ENCODE measurements at places on chromosomes 3 and 15.

- DNase-seq: no peak
These were observed 366.8 kb upstream of the ZNF385D start for GRCh38 chr3:22117751-22118346.

DNA sequence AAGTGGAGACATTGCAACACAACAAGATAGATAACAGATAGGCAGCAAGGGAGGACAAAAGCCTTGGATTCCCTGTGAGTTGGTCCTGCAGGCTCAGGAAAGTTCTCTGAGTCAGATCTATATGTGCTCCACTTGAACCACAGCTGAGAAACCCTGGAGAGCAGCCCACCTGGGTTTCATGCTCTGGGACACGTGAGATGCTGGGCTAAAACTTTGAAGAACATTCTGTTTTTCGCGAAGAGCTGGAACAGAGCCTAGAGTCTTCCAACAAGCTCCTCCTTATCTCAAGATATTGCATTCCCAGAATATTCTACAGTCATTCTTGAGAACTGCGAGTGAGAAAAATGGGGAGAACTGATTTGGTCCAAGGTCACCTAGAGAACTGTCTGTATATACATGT, 583.0 kb upstream of the ROBO1 start:
- no peak for DNase-seq

GRCh38 chr3:167484551-167484950, 10.7 kb upstream of the SERPINI2 start:
- no peak for DNase-seq

GRCh38 chr3:139357899-139358298, 14.1 kb downstream of the MRPS22 start:
- DNase-seq: no peak

DNA sequence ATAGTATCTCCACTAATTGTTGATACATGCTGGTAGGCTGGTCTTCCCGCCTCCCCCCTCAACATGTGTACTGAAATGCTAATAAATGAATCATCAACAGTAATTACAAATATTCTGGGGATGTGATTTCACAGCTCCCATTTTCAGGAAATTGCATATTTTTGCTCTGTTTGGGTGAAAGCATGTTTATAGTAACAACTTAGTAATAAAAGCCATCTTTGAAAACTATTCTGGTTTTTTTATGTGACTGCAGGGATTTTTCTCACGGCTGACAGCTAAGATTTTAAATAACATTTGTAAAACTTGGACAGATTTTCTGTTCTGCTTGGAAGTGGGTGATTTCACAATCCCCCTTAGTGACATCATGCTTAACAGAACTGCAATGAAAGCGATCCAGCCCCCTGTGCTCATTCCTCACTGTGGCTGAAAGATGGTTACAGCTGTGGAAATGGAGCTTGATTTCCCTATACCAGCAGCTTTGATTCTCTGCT, 25.6 kb upstream of the FAM174B start:
- DNase-seq: no peak

GRCh38 chr15:69058830-69059556, 44.5 kb downstream of the NOX5 start:
- peak; percentile 44 for DNase-seq

DNA sequence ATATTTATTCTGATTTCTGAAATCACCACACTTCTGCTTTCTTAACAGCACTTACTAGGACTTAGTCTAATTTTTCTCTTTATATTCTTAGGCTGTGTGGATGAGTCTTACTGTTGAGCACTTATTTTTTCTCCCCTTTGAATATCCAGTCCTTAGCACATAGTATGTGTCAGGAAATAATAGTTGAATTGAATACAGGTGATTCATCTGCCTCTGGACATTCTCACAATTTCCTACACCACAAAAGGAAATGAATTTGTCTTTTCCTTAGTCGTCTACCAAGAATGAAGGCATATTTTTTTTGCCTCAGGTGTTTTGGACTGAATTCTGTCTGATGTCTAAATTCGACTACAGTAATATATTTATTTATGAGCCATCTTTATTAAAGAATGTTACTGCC, 204.2 kb downstream of the GHSR start:
- DNase-seq: no peak

GRCh38 chr15:22960556-22960955, 19.6 kb downstream of the CYFIP1 start:
- DNase-seq: no peak

DNA sequence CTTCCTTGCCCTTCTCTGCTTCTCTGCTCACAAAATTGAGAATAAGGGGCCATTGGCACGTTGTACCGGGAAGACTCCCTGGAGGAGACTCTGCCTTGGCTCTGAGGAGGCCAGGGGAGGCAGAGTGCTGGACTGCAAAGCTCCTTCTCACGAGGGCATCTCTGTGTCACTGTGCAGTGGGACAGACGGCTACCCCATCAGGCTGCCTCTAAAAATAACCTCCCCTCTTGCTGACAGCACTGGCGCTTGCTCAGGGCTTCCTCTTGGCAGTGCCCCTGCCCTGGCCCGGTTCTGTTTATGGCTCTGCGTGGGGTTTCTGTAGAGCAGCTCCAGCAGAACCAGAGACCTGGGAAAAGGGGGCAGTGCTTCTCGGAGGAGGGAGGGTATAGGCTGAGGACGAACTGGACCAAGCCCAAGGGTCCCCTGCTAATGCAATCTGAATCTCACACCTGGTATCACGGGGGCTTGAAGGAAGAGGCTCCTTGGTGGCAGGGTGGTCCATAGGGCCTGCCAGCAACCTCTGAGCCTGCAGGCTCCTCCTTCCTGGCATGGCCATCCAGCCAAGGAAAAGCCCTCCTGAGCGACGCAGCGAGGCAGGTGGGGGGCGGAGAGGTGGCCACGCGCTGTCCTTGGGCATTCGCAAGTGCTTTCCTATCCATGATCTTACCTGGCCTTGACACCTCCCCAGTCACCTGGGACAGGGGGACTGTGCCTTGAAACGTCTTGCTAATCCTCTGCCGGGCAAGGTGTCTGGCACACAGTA, 63.3 kb upstream of the TLE3 start:
- no peak for DNase-seq

GRCh38 chr3:127457546-127458145, 132.9 kb downstream of the TPRA1 start:
- DNase-seq: no peak

DNA sequence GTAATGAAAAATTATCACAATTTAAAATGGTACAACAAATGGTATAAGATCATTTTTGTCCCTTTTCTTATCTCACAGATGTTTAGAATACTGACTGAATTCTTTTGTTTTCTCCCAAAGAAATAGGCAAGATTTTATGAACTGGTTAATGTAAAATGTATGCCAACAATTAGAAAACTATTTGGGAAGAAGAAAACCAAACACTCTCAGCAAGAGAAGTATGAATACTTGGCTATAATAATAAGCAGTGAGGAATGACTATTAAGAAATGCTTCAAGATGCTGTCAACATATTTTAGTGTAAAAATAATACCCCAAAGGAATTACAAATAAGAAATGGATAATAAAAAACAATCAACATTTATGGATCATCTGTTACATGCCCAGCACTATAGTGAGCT, 18.5 kb downstream of the SHQ1 start:
- no peak for DNase-seq

- DNase-seq: no peak
These were observed 7.5 kb upstream of the MAN2A2 start for GRCh38 chr15:90895571-90896117.

DNA sequence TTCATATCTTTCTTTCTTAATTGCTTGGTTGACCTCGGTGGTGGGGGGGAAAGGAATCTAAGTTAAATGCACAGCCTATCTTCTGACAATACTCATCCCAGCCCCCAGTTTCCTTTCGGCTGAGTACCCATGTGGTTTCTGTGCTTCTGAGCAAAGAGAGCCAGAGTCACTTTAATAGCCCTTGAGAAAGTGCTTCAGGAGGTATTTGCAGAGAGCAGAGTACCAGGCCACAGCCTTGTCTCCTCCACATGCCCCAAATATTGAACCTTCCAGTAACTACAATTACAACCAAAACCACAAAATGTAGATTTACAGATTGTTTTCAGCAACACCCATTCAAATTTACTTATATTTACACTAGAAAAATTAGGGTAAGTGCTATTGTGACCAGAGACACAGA, 647.4 kb downstream of the NR2F2 start:
- DNase-seq: no peak

DNA sequence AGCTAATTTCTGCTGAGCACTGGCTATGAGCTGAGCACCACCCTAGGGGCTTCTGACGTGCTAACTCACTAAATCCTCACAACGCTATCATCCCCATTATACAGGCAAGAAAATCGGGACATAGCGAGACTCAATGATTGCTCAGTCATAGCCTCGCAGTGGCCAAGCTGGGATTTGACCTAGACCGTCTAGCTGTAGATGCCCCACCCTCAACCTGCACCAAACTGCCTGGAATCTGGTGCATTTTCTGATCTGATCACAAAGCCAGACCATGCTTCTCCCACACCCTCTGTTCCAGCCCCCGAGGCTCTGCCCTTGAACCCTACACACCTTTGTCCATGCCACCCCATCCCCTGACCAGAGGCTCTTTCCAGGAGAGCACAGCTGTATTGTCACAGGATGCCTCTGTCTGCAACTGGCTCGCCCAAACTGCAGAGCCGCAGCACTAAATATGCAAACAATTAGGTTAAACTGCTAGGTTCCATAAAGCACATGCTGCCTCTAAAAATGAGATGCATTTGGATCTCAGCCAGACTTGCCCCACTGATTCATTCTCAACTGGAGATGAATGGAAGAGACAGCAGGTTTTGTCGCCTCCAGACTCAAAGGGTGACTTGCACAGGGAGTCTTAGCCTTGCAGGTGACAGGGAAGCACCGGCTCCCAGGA, 95.2 kb downstream of the NUP210 start:
- no peak for DNase-seq

DNA sequence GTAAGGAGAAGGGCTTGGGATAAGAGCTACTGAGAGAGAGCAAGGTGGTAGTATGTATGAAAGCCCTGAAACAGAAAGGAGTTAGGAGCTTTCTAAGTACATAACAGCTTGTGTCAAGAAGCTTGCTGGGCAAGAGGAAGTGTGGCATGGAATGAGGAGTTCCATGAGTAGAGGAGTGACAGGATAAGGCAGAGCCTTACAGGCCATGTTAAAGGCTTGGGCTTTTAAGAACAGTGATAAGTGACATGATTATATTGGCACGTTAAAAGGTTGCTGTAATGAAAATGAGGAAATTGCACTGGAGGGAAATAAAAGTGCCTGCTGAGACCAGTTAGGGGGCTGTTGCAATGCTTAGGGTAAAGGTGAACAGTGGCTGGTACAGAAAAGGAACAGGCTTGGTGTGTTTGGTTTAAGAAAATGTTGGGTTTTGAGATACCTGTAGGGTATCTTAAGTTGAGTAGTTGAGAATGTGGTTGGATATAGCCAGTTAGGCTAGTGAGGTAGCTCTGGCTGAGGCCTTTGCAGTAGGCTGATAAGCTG, 49.0 kb downstream of the MEF2A start:
- DNase-seq: no peak

DNA sequence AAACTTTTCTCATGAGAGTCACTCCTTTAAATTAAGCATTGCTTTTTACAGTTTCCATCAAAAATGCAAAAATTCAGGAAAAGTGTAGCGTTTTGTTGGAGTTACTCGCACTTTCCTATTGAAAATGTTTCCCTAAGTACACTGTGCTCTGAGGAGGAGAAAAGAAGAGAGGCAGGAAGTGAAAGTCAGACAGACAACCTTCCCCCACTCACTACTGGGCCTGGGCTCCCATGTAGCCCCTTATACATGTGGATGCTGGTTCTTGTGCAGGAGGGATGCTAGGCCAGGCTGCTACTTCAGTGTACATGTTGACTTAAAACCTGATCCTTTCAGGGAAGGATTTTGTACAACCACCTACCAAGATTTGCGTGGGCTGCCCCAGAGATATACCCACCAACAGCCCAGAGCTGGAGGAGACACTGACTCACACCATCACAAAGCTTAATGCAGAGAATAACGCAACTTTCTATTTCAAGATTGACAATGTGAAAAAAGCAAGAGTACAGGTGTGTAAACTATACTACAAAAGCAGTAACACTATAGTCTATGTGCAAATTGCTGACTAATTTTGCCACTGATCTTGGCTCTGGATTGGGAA, 15.1 kb downstream of the KNG1 start:
- no peak for DNase-seq

- DNase-seq: no peak
These were observed 98.7 kb downstream of the SMAD6 start for GRCh38 chr15:66800584-66801235.

DNA sequence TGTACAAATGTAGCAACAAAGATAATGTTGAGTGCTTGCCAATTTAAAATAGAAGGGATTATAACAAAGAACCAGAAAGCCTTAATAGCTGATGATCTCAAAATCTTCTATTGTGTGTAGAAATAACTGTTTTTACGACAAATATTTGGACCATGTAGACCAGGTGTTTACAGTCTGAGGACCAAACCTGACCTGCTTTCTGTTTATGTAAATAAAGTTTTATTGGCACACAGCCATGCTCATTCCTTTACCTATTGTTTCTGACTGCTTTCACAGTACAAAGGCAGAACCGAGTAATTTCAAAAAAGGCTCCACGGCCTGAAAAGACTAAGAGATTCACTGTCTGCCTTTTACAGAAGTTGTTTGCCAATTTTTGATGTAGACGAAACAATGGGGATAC, 91.8 kb downstream of the GOLIM4 start:
- no peak for DNase-seq

- DNase-seq: no peak
These were observed 95.5 kb downstream of the ST6GAL1 start for GRCh38 chr3:187025656-187026316.

- no peak for DNase-seq
These were observed 164.4 kb downstream of the OPA1 start for GRCh38 chr3:193757457-193757856.

DNA sequence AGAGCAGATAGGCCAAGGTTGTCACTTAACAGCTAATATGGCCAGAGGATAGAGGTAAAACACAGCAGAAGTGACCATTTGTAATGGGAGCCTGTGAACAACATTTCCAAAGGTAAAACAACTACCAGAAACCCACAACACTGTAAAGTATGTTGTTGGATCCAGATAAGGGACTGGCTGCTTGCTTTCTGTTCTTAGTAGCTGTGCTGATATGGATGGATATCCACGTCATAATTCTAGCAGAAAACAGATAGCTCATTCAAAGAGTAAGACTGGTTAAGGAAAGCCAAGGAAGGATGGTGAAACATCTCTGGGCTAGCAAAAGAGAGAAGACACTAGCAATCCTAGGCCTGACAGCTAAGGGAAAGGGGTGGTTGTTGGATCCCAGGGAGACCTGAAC, 36.9 kb upstream of the SPRED1 start:
- DNase-seq: no peak

GRCh38 chr3:102896851-102897621, 462.2 kb downstream of the ZPLD1 start:
- no peak for DNase-seq

DNA sequence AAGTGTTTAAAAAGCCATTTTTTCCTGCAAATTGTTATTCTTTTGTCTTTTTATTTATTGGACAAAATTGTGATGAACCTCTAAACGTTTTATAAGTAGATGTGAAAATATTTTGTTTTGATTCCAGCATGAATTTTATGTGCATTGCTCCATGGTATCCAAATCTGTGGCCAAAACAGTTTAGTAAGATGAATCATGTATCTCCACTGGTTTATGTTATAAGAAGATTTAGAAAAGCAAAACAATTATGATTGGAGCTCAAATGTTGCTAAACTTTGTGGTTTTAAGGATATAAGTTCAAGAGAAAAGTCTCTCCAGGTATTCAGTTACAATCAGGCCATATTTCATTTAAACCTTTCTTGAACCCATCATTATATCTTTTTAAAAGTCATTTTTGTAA, 80.9 kb downstream of the NECTIN3 start:
- no peak for DNase-seq
